ENCODE measurements at places on chromosomes 5 and 9. TPM values are rescaled to one million over a fixed set of nuclear protein-coding genes. Genes with fewer than 3 reads are reported as not detected.

The PCDHGA5 gene
- polyA plus RNA-seq, result not detected

The RGS14 gene
- 22.7 TPM for polyA plus RNA-seq

The TAF11L5 gene
- polyA plus RNA-seq, result not detected

The PLEKHG4B gene
- not detected for polyA plus RNA-seq

DNA sequence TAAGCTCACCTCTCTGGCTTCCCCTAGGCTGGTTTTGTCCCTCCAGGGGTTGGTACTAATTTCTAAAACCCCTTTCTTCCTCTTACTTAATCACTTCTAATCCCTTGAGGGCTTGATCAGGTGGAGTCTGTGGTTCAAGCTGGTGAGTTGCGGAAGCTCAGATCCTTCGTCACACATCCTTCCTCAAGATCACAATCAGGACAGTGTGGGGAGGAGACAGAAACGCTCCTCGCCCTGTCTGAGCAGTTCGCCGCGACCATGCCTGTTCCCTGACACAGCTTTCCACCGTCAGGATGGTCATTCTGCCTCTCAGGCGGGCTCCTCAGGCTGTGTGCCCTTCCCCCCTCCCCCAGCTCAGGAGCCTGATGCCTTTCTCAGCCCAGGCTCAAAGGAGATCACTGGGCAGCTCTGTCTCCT lies 24.3 kb downstream of the CPLX2 start:
- no peak for DNase-seq

GRCh38 chr5:53022930-53023511 lies 33.9 kb downstream of the ITGA2 start:
- peak; percentile 91 for DNase-seq

GRCh38 chr5:124000538-124000937 lies 488.6 kb downstream of the CSNK1G3 start:
- peak; percentile 2 for DNase-seq

DNA sequence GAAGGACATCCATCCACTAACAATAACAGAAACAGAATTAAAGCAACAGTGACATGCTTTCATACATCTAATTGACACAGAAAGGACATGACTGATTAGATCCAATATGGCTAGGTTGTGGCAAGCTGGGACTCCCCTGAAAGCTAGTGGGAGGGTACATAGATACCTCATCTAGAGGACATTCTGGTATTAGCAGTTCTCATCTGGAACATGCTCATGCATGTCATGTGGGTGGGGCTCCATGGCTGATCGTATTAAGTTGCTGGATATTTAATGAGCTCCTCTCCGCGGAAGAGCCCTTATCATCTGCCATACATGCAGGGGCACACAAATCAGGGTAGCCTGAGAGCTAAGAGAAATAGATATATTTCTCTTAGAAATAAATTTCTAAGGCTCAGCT lies 358.9 kb downstream of the ICE1 start:
- DNase-seq, result no peak

DNA sequence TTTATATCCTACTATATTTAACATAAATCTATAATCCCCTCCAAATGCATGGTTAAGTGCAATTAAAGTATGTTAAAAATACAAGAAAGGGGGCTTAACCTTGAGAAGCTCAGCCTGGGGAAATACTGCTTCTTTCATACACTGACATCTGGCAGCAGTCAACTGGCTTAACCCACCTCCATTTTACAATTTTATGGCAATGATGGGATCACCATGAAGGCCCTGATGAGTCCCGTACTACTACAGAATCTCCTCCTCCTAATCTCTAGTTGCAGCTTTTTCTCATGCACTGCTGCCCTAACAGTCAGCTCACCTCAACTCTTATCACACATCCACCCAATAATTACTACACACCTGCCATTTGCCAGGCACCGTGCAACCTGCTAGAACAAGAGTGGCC lies 40.9 kb downstream of the ZNF608 start:
- DNase-seq, result peak; percentile 44

Data from small intestine (tissue), 16 donors.